ENCODE measurements at places on chromosomes 11 and 22.

GRCh38 chr11:68976563-68976962, 4.2 kb downstream of the MRGPRD start:
- no peak for DNase-seq

GRCh38 chr22:22857607-22858558, 29.7 kb upstream of the IGLL5 start:
- DNase-seq, result no peak

DNA sequence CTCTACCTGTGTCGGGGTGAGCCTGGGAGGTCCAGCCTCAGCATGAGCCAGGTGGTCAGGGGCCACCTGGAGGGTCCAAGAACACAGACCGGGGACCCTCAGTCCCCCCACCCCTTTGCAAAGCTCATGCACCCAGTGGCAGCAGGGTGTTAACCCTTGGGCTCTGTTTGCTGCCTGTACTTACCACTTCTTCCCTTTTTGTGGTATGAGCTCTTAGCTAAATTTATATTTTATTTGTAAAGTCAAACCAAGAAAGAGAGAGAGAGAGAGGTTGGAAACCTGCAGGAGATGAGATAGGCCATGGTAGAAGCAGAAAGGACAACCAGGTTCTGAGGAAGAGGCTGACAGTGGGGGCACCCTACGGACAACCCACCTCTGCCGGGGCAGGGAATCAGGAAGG, 29.9 kb downstream of the IL10RA start:
- no peak for DNase-seq

DNA sequence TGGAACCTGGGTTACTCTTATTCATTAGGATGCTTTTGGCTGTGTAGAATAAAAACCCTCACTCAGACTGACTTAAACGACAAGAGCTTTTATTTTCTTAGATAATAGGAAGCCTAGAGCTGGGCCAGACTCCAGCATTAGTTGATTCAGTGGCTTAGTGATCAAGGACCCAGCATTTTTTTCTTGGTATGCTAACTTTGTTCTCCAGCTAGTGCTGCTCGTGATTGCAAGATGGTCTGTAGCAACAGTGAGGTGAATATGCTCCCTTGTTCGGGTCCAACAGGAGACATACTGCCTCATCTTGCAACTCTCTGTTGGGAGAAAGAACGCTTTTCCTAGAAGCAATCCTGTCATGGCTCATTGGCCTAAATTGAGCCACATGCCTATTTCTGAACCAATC, 33.4 kb downstream of the INSC start:
- DNase-seq, result no peak

GRCh38 chr22:27134315-27134701, 476.9 kb downstream of the MIAT start:
- DNase-seq, result peak; percentile 74

GRCh38 chr11:24697522-24698111, 200.8 kb downstream of the LUZP2 start:
- no peak for DNase-seq

- no peak for DNase-seq
Measured at GRCh38 chr22:42630901-42631602, 9.3 kb downstream of the ATP5MGL start.

- DNase-seq, result no peak
Measured at GRCh38 chr11:29518389-29519174, 498.2 kb downstream of the KCNA4 start.

GRCh38 chr11:11263238-11264005, 89.6 kb downstream of the CSNK2A3 start:
- no peak for DNase-seq

- no peak for DNase-seq
Measured at GRCh38 chr11:105456950-105457349, 152.9 kb upstream of the GRIA4 start.

- DNase-seq, result no peak
Measured at GRCh38 chr11:128273736-128274135, 313.6 kb downstream of the ETS1 start.

DNA sequence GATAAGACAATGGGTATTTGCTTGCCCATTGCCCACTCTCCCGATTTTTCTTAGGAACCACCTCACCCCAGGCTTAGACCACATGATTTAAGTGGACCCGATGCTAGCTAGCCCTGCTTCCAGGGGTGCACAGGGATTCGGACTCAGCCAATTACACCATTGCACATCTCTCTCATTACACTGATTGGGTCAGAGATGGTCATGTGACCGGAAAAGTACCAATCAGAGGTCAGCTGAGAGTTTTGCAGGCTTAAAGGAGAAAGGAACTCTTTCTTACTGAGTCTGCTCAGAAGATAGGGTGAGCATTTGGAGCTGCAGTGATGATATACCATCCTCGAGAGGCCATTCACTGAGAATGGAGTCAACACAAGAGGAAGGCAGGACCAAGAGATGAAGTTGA, 12.2 kb upstream of the ANKK1 start:
- no peak for DNase-seq

GRCh38 chr22:44460691-44461375, 37.2 kb downstream of the RTL6 start:
- no peak for DNase-seq

- no peak for DNase-seq
Measured at GRCh38 chr11:24591283-24591682, 94.4 kb downstream of the LUZP2 start.

DNA sequence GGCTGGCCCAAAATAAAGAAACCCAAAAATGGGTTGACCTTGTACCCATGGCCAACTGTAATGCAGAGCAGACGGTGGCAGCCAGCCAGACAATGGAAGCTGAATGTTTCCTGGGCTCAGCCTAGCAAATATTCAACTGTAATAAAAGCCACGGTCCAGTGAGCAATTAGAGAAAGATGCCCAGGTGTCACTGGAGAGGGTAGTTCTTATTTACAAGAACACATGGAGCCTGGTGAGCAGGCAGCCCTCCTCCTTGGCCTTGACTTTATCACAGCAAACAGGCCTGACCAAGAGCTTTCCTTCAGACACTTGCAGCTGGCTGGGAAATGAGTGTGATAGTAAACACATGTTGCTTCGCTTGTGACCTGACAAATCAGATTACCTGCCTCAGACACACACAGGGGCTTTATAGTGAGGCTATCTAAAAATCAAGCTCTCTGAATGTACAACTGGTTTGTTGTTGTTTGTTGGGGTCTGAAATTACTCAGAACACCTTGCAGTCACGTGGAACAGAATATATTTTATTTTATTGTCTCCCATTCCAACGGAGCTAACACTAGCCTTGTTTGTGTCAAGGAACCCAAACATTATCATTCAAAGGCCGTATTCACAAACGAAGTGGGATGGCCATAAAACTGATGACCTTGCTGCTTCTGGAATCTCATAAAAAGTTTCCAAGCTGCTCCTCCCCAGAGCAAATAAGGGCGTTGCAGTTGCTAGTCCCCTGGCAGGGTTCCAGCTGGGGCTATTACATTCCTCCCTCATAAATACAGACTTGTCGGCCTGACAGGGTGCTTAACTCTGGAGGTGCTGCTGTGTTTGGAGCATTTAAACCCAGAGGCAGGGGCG, 161.1 kb downstream of the BBOX1 start:
- no peak for DNase-seq

GRCh38 chr11:22405377-22405776, 67.2 kb downstream of the SLC17A6 start:
- DNase-seq, result no peak

DNA sequence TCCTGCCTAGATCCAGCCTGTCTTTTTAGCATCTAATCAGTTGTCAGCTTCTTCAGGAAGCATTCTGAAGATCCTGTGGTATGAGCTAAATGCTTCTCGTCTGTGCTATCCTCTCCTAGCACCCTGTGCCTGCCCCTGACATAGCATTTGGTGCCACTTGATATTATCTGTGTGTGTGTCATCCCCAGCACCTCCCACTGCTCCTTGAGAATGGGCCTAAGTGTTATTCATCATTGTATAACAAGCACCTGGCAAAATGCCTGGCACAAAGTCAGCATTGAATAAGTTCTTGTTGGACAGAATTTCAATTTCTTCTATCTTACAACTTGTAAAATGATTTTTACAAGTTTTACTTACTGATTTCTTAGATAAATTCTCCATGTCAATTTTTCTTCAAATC, 28.1 kb upstream of the OLFML1 start:
- DNase-seq, result no peak

DNA sequence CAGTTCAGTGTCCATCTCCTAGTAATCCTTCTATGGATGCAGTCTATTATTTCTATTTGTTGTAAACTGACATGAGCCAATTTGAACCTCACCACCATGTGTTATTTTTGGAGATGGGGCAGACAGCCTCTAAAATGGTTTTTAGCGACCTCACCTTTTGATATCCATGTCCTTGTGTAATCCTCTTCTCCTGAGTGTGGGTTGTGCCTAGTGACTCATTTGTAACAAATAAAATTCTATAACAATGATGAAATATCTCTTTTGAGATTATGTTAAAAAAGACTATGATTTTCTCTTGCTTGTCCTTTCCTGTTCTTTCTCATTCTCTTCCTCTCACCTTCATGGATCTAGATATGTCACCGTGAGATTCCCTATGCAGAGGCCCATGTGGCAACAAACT, 554.6 kb upstream of the ANO3 start:
- no peak for DNase-seq

DNA sequence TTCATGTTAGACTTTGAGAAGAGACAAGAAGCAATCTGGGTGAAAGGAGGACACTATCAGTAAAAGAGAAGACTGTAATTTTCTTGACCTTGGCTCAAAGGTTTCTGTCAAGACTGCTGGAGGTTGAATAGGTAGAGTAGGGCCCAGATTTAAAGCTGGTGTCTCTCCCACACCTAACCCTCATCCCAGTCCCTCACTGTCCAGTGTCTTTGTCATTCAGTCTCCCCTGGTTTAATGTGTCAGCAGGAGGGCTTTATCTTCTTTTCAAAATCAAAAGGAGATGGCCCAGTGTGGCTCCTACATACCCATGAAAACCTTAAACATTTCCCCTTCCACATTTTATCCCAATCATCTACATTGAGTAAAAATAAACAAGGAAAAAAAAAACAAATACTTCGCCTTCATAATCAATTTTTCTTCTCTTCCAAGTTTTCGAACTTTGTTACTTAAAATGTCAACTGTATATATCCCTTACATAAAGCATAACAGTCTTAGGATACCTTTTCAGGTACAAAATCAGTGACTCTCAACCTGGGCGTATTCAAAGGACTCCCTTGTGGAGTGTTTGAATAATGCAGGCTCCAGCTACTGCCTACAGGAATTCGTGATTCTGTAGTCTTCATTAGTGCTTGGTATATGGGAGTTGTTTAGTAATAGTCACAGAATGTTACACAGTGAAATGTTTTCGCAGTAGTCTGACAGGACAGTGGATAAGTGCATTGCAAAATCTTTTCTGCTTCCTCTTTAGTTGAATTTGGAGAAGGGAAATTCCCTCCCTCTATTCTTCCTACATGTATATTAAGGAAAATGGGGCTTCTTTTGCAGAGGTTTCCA, 87.2 kb downstream of the FAT3 start:
- DNase-seq, result no peak

DNA sequence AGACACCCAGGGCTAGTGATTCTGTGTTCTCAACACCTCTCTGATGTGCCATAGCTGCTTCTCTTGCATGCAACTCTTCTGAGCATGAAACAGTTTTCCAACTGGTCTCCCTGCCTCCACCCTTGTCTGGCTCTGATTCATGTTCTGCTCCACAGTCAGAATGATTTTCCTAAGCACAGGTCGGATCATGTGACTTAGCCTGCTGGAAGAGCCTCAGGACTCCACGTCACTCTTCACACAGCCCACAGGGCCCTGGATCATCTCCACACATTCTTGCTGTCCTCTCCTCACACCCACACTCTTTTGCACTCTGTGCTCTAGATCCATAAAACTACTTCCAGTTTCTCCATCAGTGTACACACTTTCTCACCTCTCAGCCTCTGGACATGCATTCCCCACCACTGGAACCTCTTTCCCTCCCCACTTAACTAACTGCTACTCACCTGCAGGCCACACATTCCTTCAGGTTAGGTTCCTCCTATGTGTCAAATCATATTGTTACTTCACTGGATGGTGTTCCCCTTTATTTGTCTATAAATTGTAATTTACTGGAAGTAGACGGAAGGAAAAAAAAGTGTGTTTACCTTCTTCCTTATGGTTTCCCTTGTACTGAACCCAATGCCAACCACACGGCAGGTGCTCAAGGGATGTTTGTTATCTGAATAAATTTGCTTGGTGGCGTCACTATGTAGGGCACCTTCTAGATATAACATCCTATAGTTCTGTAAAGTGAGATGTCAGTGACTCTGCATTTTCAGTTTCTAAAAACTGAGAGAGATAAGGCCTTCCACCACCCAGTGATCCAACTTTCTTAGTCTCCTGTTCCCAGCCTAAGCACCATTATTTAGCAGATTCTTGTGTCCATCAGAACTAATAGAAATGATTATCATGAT, 133.7 kb downstream of the ETS1 start:
- DNase-seq, result no peak

DNA sequence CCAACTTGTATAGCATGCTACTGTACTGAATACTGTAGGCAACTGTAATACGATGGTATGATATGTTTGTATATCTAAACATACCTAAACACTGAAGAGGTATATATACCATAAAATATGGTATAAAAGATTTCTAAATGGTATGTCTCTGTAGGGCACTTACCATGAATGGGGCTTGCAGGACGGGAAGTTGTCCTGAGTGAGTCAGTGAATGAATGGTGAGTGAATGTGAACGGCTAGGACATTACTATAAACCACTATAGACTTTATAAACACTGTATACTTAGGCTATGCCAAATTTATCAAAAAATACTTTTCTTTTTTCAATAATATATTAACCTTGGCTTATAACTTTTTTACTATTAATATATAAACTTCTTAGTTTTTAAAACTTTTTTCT, 66.8 kb downstream of the ZC3H12C start:
- no peak for DNase-seq

DNA sequence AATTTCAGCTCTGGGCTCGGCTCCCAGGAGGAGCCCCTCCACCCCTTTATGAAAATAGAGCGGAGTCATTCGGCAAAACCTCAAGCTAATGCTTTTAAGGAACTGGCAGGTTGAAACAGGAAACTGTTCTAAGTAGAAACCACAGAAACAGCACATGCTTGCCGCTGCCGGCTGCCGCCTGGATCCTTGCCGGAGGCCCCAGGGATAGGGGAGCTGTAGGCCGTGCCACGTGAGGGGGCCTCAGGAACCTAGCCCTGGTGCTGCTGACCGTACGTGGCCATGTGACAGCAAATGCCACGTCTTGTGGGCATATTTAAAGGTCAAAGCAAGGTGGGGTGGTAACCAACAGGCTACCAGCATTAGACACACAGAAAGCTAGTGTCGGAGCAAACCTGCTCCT, 77.9 kb upstream of the TIMP3 start:
- peak; percentile 36 for DNase-seq

DNA sequence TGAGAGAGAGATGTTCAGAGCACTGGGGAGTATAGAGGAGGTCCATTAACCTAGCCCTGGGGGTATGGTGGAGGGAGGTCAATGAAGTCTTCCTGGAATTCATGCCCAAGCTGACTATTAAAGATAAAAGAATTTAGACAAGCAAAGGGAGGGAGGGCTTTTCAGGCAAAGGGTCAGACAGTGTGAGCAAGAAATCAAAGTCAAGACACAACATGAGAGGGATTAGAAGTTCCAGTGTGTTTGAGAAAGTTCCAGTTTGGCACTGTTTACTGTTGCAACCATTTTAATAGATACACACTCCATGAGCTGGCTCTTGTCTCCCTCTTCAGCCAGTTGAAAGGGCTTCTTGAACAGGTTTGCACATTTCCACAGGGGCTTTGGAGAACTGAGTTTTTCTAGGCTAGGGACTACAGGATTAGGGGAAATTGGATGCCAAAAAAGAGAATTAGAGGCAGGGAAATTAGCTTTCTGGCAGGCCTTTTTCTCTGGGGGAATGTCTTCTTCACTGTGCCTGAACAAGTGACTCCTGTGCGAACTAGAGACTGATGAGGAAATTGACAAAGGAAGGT, 14.7 kb upstream of the NNMT start:
- no peak for DNase-seq

Measured in CD4-positive, alpha-beta T cell treated with Interleukin-1 beta for 1 hour (primary cell).